ENCODE measurements at places on chromosomes 1 and 21.

- DNase-seq, result no peak
These were observed 204 bp downstream of the CIART start for GRCh38 chr1:150282558-150282958.

DNA sequence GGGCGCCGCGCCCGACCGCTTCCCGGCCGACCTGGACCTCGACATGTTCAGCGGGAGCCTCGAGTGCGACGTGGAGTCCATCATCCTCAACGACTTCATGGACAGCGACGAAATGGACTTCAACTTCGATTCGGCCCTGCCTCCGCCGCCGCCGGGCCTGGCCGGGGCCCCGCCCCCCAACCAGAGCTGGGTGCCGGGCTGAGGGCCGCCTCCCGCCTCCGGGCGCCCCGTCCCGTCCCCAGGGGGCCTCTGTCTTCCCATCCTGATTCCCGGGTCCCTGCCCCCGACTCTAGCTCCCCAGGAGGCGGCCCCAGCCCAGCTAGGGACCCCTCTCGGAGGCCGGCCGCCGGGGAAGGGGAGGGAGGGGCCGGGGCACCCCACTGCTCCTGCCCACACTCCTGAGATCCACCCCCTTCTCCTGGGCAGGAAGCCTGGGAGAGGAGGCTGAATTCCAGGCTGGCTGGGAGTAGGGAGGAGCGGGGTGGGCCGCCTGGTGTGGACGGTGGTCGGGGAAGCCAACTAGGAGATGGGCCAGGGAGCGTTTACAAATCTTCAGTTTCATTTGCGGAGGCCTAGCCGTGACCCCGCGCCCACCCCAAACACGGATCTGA lies 21.4 kb downstream of the FOXO6 start:
- no peak for DNase-seq

DNA sequence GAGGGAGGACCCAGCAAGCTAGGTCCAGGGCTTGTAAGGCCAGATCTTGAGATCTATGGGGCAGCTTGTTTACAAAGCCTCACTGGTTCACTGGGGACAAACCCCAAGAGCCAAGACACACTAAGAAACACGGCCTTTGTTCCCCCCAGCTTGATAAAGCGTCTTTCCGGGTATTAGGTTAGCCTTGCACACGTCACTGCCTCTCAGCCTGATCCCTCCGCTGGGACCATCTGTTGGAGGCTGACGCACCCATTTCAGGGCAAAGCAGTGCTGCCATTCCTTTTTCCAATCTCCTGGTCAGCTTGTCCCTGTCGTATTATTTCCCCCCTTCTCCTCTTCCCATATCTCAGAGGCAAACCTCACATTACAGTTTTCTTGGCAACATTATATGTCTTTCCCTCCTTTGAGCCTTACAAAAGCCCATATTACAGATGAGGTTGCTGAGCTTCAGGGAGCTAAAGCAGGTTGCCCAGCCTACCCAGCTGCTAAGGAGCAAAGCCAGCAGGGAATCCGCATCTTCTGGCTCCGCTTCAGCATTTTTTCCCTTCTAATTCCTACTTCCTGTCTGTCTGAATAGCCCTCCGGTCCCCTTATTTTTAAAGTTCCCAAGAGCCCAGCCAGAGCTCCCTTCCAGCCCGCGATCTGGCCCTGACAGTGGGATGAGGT lies 4.1 kb downstream of the HEYL start:
- no peak for DNase-seq

GRCh38 chr1:158674302-158674701 lies 12.2 kb downstream of the SPTA1 start:
- DNase-seq, result no peak

DNA sequence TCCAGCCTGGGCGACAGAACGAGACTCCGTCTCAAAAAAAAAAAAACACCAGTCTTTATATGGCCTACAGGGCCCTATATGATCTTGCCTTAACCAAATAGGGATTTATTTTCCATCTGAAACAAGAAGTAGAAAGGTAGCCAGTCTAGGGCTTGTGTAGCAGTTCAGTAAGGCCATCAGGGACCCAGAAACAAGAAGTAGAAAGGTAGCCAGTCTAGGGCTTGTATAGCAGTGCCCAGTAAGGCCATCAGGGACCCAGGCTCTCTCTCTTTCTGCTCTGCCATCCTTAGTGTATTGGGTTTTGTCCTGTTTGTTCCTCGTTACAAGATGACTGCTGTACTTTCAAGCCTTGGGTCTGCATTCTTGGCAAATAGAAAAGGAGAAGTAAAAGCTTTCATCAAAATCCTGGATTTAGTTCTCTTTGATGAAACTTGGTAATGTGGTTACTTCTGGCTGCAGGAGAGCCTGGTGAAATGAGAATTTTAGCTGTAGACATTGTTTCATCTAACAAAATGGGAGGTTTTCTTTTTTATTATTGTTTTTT lies 46.1 kb downstream of the PKN2 start:
- DNase-seq, result no peak

- DNase-seq, result peak; percentile 23
These were observed 1.1 kb downstream of the CKS1B start for GRCh38 chr1:154975409-154976059.
